ENCODE measurements at places on chromosomes 6 and 20.

DNA sequence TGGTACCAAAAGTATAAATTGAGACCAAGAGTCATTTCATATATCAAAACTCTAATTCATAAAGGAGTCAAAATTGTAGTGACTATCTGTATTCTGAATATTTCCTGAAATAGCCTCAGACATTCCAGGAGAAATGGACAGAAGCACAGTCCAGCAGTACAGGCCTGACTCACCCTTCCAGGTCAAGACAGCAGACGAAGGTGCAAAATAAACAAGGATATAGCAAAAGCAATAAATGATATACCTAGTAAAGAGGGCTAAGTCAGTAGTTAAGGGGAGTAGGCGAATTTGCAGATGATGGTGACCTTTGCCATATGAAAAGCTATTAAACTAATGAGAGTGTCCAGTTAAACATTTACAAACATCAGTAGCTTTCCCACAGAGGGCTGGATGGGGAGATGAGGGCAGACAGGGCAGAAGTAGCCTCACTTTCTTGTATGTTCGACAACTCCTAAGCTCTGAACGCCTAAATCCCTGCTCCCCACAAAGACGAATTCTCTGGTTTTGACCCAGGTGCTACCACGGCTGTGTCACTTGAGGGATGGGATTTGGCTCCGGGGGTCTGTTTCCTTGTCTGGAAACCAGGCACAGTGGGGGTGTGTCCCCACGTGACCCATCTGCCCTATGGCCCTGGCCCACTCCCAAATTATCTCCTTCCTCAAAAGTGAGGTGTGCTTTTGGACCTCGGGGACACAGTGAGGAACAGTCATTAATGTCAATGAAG, 3.6 kb upstream of the SLC52A3 start:
- DNase-seq: no peak

DNA sequence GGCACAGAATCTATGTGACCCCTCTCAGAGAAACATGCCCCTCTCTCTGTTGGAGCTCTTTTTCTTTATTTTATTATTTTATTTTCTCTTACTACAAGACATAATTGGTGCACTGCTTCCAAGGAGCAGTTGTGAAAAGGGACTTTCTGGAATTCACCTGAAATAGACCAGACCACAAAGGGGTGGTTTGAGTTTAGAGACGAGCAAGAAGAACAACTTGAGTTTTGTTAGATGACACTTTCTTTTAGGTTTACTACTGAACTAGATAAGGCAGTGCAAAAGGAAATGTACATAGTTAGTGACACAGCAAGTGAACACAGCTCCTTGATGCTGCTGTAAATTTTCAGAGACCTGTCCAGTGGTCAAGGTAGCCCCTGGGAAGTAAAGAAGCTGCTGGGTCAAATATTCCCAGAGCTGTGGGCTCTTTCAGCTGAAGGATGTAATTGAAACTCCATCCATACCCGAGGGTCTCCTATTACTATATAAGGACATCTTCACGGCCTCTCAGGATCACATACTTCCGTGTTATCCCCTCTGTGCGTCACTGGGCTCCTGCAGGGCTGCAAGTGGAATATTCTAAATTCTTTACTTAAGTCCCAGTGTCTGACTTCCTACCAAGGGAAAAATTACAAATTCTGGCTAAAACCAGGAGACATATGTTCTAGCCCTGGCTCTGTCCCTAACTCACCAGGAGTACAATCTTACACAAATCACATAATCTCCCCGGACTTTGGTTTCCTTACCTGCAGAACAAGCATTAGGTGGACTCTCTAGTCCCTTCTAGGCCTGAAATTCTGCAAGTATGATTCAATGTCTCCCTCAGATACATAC, 69.1 kb upstream of the ADTRP start:
- DNase-seq: no peak

DNA sequence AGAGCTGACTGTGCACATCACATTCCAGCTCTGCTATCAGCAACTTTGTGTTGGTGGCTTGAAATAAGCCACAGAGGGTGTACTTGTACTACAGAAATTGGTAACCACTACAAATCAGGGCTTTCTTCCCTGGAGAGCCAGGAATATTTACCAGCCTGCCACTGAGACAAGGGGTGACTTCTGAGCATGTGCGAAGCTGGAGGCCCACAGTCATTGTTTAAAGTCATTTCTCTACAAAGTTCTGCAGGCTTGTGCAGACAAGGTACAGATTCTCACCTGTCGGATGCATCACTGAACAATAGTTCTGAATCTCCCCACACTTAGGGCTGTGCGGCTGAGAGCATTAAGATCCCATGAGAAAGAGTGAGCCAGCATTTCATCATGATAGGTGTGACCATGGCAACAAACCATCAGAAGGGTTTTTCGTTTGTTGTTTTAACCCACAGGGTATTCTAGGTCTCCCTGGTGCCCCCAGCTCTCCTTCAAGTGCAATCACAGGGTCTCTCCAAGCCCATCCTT, 292.8 kb downstream of the CDC5L start:
- no peak for DNase-seq

- no peak for DNase-seq
Observed at GRCh38 chr6:155436981-155437749, 18.5 kb downstream of the NOX3 start.

GRCh38 chr6:168415993-168416530, 24.9 kb upstream of the SMOC2 start:
- DNase-seq: no peak

- DNase-seq: no peak
Observed at GRCh38 chr6:158044525-158044888, 62.8 kb downstream of the SYNJ2 start.

GRCh38 chr20:24772667-24773066, 176.4 kb upstream of the CST7 start:
- DNase-seq: no peak
